ENCODE measurements at places on chromosomes 12 and 14.
A peak's percentile ranks its signal among the peaks of the same experiment; 100 is the strongest.

DNA sequence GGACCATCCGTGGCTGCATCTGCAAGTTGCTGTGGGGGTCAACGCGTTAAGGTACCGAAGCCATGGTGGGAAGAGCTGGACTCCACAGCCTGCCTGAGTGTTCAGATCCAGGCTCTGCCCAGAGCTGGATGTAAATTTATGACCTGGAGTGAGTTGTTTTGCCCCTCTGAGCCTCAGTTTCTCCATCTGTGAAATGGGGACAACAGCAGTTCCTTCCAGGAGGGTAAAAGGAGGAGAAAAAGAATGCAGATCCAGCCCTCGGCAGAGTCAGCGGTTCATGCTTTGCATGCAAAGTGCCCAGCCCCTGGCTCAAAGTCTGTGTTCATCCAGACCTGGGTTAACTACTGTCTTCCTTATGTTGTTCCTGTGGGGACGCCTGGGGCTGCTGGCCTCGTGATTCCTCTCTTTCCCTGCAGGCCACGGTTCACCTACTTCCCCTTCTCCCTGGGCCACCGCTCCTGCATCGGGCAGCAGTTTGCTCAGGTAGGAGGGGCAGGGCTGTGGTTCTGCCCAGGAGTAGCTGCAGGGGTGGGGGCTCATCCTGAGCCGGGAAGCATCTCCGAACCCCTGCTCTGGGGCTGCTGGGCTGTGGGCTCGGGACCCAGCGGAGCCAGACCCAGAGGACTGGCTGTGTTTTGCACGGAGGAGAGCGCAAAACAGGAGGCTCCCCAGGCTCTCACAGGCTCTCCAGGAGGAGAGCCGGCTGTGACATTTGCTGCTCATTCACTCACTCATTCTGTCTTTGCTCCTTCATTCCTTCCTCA, 41.9 kb downstream of the CYP46A1 start:
- peak; percentile 38 for DNase-seq

GRCh38 chr14:60722357-60723115, 1.6 kb downstream of the SIX4 start:
- DNase-seq: peak; percentile 70

- peak; percentile 21 for DNase-seq
These were observed 12.4 kb downstream of the GLRX5 start for GRCh38 chr14:95547272-95547625.

DNA sequence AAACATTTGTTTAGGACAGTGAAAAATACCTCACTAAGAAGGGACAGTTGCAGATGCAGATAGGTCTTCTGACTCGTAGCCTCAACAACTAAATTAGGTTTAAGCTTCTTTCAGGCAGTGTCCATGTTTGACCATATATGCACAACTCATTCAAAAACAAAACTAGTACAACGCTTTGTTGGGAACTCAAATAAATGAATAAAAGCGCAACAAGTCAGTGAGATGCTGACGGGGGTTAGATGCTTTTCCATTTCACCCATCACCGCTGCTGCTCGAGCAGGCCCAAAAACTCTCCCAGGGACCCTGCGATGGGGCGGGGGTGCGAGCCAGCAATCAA, 633 bp downstream of the RPAP3 start:
- DNase-seq: no peak

DNA sequence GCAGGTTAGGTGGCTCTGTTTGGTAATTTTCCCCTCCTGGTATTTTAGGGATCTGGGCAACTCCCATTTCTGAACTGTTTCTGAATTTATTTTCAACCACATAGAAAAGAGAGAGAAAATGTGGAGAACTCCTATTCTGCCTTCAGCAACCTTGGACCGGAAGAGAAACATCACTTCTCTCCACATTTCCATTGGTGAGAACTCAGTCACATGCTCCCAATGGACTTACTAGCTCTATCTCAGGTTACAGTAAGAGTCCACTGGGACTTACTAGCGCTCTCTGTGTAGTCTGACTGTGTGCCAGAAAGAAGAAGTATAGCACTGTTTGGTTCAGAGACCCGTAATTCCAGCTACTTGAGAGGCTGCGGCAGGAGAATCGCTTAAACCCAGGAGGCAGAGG, 383.2 kb downstream of the DUSP6 start:
- DNase-seq: no peak

DNA sequence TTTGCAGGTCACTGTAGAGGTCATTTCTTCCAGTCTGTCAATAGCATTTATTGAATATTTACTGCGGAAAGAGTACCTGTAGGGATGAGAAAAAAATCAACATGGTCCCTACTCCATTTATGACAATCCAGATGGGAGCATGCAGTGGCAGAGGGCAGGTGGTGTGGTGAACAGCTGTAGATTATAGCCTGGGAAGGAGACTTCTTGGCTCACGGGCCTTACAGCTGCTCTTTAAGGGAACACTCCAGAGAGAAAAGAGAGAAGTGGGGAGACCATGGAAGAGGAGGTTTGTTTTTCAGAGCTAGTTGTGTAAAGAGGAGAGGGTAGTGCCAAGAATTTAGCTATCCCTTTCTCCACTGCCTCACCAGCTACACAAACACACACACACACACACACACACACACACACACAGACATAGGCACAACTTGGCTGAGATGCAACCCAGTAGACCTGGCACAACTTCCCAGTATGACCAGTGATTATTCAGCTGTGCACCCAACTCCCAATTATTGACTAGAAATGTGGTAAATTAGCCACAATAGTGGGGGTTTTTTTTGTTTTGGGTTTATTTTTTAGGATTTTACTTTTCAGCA, 41.0 kb downstream of the GPHB5 start:
- DNase-seq: no peak

GRCh38 chr14:77000340-77001270, 27.9 kb downstream of the IRF2BPL start:
- DNase-seq: no peak

GRCh38 chr12:49283541-49284429, 11.2 kb upstream of the PRPH start:
- DNase-seq: no peak

DNA sequence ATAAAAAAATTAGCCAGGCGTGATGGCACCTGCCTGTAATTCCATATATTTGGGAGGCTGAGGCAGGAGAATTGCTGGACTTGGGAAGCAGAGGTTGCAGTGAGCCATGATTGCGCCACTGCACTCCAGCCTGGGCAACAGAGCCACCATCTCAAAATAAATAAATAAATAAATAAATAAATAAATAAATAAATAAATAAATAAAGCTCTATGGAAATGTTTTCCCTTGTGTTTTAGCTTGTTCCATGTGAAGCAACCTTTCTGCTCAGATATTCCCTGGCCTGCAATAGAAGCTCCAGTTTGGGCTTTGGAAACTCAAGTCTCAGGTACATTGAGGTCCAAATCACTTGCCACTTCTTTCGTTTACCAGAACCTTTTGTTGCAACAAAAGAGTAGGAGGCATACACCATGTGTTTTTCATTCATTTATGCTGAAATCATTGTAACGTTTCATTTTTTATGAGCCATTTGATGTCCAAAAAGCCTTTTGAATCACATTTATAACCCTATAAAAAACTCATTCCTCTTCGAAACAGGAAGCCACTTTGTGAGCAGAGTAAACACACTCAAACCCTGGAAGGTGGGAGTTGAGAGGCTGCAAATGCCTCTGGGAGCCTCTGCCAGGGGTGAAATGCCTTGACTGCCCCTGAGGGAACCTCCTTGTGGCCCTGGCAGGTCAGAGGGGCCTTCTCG, 376.6 kb upstream of the TBX3 start:
- no peak for DNase-seq

DNA sequence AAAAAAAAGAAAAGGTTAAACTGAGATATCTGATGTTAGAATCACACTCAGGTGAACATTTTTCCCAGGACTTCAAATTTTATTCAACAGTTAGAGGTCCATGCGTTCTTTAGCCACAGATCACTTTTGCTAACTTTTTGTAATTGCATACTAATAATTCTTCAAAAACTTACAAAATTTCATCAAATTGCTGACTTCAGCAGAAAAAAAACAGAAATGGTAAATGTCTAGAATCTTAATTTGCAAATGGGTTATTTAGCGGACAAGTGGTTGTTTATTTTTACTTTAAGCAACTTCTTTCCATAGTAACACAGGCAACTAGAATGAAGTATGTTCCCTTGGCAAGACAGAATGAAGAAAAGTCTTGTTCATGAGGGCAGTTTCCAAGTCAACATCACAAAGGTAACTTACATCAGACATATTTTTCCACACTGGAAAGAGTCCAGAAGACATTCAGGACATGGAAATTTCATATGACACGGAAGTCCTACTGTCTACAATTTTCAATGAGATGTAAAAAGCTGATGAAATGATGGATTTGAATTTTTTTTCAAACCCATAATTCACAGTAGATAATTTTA, 62.5 kb upstream of the SOX5 start:
- DNase-seq: no peak

DNA sequence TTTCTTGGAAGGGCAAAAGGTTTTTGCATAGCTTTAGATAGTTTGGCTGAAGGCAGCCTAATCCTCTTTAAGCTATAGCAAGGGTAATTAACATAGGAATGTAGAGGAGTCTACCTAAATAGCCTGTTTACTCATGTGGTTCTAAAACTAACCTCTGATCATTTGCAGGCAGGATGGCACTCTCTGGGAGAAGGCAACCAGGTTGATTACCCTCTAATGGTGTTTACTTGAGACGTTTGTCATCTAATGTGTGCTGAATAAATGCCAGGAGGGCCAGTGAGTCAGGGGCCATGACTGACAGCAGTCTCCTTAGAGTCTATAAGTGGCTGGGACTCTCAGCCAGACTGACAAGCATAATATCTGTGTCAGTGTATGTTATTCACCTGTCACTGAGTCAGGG, 286.4 kb downstream of the PCNX1 start:
- DNase-seq: no peak

DNA sequence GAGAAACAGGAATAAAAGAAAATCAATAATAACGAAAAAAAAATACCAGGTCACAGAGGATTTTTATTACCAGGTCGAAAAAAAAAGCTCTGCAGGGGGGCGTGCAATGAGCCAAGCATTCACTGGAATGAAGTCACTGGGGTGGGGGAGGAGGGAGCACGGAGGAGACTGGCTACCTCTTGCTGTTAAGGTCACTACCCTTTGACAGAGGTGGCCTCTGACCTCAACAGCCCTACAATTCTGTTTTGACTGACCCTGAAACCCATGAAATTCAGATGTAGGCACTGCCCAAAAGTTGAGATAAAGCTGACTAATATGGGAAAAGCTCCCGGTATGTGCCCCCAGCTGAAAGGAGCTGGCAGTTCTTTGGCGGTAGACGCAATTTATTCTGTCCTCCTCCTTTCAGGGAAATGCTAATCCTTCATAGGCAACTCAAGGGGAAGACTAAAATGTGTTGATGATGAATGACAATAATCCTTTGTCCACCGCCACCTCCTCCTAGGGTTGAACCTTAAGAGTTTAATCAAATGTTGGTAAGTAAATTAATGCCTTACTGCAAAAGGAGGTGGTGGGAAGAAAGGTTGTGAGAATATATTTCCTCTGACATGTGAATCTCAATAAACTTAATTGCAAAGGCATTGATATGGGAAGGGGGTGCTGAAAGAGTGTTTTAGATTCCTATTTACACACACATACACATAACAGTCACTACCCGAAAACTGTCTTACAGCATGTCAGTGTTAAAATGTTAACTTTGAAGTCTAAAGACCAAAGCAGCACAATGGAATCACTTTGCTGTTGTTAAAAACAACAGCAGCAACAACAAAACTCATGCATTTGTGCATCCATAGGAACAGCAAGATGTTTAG, 6.3 kb upstream of the RIC8B start:
- no peak for DNase-seq

GRCh38 chr12:10756194-10756593, 33.1 kb upstream of the YBX3 start:
- no peak for DNase-seq

DNA sequence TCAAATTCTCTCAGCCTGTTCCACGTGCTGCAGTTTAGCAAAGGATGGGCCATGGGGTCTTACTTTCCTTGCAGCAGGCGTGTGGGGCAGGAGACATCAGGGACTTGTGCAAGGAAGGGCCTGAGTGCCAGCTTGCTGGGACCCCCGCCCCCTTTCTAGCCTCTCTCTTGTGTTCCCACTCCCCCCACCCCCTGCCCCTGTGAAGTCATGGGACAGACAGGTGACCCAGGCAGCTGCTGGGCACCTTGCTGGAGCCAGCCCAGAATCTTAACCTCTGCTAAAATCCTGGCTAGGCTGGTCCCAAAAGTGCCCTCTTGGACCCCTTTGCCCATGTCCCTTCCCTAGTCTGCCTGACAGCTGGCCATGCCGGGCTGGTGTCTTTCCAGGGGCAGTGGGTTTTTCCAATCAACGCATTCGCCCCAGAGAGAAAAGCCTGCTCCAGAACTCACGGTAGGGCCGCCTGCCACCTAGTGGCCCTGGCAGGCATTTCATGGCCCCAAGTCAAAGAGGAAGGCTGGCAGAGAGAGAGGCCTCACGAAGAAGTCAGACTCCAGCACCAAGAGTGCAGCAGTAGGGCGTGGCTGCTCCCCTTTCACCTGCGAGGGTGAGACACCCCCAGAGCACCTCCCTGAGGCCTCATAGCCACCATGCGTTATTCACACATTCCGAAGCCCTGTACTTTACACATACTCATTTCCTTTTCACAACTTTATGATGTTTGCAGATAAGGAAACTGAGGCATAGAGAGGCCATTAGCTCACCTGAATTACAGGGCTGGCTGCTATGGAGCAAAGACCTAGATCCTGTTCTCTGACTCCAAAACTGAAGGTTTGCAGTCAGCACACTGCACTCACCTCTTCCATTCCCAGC, 67.4 kb downstream of the LGMN start:
- peak; percentile 90 for DNase-seq

- peak; percentile 65 for DNase-seq
These were observed 69.3 kb upstream of the USP15 start for GRCh38 chr12:62190689-62191490.

- peak; percentile 68 for DNase-seq
These were observed 139.3 kb upstream of the ARHGAP5 start for GRCh38 chr14:31937730-31938346.

GRCh38 chr12:76069339-76069738, 15.1 kb downstream of the NAP1L1 start:
- no peak for DNase-seq

DNA sequence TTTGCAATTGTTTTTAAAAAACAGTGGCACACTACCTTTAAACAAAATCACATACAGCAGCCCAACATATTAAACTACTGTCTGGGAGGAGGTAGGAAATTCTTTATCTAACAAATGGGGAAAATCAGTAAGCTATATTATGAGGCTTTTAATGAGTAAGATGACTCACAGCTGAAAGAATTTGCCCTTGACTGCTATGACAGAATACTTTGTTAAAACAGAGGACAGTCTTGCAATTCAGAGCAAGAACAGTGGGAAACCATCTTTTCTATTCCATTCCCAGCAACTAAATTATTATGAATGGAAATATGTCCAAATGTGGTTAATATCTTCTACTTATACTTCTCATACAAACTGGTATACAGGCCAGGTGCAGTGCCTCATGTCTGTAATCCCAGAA, 49.2 kb upstream of the SGPP1 start:
- DNase-seq: no peak

- peak; percentile 79 for DNase-seq
These were observed 308.1 kb downstream of the RPAP3 start for GRCh38 chr12:47397664-47398281.

DNA sequence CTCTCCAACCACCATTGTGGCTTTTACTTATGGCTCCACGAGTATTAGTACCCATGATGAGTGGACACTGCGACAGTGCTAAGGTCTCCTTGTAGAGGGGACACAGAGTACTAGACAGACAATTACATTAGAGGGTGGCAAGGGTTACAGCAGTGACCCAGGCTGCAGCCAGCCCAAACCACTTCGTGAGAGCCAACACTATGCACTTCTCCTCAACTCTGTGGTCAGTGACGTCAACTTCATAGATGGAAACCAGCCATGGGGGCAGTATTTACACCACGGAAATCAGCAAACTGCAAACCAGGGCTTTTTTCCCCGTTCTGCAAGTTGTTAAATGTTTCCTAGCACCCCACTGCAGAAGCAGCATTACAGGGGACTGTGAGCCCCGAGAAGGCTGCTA, 61.6 kb upstream of the ZFP36L1 start:
- no peak for DNase-seq
